ENCODE measurements at places on chromosomes 11 and 22.

GRCh38 chr11:36007127-36007655 lies 63.3 kb downstream of the LDLRAD3 start:
- DNase-seq: no peak

- no peak for DNase-seq
These were observed 1575.6 kb upstream of the RAG2 start for GRCh38 chr11:38173676-38174075.

DNA sequence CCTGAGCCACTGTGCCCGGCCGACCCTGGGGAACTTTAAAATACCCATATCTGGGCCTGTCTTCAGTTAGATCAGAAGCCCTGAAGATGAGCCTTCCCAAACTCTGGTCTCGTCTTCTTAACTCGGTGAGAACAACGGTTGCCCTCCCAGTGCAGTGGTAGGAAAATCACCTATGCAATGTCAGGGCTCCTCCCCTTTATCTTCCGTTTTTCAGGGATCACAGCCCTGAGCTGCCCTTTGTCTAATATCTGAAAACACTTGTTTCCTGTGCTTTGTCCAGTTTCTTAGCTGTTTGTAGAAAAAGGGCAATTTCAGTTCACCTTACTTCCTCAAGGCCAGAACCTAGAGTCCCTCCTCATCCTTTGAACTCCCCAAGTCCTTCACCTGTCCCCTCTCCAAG lies 9.4 kb downstream of the DRAP1 start:
- DNase-seq: no peak

- DNase-seq: no peak
These were observed 182.8 kb downstream of the WNT11 start for GRCh38 chr11:76023236-76024068.

DNA sequence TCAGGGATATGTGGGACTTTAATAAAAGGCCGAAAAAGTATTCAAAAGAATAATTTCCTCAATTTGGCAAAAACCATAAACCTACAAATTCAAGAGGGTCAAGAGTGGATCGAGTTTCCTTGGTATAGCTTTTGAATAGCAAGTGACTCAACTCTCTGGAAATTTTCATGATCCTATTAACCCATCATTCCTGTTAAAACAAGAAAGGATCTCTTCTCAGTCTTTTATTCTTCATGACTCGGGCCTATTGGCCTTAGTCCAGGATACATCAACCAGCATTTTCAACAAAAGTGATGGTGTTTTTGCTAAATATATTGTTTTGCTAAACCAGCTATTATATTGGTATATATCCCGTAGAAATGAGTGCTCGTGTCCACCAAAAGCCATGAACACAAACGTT lies 110.3 kb downstream of the ATXN10 start:
- no peak for DNase-seq

- no peak for DNase-seq
These were observed 85.1 kb downstream of the TRIM44 start for GRCh38 chr11:35747668-35748067.

- no peak for DNase-seq
These were observed 110.1 kb downstream of the NOX4 start for GRCh38 chr11:89381094-89381493.

- DNase-seq: no peak
These were observed 20.5 kb downstream of the KCNJ5 start for GRCh38 chr11:128911701-128912100.

- no peak for DNase-seq
These were observed 804.3 kb downstream of the OPCML start for GRCh38 chr11:132728026-132728425.

DNA sequence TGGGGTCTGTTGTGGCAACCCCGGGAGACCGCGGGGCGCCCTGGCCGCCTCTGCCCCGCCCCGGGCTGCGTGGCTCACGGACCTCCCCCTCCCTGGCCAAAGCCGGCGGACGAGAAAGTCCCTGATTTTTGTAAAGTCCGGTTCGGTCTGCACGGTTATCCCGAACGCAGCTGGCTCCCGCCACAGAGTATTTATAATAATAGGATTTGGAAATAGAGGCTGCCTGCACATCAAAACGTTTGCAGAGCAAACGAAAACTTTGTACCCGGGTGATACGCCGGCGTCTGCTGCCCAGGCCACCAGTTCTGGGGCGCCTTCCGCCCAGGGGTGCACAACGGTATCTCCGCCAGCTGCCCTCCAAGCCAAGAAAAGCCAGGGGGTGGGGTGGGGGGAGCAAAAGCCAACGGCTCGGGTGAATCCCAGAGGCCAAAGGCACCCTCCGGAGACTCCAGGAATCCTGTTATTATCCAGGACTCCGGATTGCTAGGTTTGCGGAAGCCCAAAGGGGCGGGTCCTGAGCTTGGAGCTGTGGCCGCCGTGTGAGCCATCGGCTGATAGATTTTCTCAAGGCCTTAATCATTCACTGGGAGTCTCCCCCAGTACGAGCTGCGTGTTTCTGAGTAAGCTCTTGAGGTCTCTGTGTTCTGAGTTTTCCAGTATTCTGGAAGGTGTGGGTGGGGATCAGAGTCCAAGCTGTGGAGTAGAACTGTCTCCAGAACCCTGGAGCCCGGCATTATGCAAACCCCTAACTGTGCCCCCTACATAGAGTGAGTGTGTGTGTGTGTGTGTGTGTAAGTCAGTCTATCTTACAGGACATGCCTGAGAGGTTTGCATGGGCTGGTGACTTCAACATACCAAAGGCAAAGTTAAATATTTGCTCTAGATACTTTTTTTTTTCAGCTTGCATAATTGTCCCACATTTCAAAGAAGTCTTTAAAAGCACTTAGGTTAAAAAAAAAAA lies 673 bp upstream of the SHANK2 start:
- no peak for DNase-seq

DNA sequence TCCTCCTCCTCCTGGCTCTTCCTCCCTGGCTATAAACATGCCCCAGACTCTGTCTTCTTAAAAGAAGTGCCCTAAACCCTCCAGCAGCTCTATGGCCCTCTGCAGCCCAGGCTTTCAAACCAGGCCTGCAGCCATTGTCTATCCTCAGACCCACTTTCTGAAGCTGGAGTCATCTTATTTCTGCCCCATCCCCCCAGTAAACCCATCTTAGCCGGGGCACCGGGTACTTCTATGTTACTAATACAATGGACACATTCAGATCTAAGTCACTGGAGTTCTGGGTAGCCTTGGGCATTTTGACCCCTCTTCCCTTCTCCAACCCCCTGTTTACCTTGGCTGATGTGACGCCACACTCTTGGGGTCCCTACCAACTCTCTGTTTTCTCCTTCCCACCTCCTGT lies 29.7 kb upstream of the CACNG2 start:
- DNase-seq: peak; percentile 21

Data from chondrocyte (in vitro differentiated cells).